ENCODE measurements at places on chromosomes 5 and 9.

DNA sequence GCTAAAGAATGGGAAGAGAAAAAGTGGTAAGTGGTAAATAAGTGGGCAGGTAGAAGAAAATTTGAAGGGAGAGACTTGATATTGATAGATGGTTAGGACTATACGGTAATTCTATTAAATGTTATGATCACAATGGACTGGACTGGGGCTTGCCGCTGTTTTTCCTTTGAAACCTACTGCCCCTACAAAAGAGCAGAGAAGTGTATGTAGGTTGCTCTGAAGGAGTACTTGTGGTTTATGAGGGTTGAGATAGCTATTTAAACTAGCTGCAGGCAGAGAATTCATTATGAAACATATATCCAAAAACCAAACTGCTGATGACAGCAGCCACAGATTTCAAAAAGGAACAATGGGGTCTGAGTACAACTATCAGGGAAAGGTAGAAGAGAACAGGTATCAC, 16.8 kb upstream of the HK3 start:
- no peak for DNase-seq

- DNase-seq = no peak
These were observed 366.9 kb upstream of the ZNF608 start for GRCh38 chr5:125113328-125113727.

- DNase-seq = no peak
These were observed 69.7 kb upstream of the TAF11L2 start for GRCh38 chr5:17428176-17428800.

DNA sequence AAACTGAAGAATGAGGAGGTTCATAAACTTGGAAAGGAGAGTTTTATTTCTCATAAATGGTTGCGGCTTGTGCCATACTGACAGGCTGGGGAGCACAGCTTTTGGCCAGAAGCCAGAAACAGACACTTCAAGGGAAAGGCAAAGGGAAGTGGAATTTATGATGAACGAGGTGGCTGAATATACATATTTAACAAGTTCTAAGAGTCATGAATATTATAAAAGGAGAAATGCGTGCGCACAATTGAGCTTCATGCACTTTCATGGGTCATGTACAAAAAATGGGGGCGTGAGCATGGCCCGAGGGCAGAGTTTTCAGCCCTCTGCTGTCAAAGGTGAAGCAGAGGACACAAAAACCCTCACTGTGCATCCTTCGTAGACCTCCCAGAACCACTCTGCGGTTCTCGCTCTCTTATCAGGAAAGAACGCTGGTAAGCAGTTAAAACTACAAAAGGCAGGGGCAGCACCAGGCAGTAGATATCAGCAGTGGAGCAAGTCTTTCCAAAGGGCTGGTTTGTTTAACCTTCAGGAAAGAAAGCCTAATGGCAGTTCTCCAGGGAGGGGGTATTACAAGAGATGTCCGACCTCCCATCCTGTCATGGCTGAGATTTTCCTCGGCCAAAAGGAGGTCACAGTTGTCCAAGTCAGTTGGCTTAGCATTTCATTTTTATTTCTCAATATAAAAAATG, 29.0 kb downstream of the AUH start:
- no peak for DNase-seq

DNA sequence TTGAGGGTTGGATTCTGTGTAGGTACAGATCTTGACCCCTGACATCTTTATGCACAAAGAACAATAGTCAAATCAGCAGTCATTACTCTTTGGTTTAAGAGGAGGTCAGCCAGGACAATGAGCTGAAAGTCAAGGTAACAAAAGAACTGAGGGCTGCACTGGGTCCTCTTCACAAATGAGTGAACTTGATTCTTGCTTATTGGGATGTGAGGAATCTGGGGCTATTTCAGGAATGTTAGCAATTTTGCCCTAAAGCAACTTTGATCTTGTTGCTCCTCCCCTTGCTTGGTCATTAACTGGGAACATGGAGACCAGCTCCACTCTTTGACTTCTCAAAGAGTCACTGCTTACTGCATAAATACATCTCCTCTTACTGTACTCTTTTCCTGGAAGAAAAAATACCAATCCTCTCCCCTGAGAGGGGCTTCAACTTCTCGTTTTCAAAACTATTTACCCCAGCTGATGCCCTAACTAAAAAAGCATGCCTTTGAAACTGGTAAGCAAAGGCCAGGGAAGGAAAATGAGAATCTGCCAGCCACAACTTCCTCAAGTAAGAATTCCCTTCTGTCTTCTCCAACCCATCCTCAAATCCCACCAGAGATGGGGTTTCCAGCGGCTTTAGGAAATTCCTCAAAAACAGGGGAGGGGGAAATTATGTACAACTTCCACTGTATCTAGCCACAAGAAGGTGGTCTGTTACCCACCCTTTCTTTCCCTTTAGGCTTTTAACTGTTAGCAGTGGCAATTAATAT, 368.3 kb downstream of the ENC1 start:
- DNase-seq = no peak

DNA sequence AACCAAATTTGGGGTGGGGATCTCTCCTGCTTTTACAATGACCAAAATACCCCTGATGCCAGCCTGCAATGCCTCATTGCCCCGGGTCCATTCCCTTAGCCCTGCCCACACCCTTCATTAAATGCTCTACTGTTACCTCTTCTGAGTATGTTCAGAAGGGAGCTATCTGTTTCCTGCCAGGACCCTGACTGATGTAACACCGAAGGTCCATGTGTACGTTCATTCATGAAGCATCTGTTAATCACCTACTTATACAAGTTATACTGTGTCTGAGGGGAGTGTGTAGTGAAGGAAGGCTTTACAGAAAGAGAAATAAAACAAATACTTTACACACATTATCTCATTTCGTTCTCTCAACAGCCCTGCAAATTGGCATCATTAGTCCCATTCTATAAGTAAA, 51.9 kb downstream of the ASTN2 start:
- DNase-seq = no peak

DNA sequence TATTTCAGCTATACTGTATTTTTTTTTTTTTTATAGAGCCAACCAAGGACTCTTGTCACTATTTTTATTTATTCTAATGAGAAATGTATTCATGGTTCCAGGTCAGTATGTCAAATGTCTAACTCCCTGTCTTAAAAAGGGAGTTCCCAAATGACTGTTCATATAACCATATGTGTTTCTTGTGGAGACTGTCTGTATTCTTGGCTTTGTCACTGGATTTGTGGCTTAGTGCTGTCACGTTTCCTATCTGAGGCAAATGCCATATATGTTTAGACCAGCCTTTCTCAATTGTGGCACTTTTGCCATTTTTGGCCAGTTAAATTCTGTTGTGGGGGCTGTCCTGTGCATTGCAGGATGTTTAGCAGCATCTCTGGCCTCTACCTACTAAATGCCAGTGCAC, 3.1 kb downstream of the GCNT1 start:
- no peak for DNase-seq

- no peak for DNase-seq
These were observed 104.8 kb upstream of the ERCC6L2 start for GRCh38 chr9:95770653-95771131.

- DNase-seq = no peak
These were observed 52.2 kb upstream of the ABCA1 start for GRCh38 chr9:104980039-104980654.

DNA sequence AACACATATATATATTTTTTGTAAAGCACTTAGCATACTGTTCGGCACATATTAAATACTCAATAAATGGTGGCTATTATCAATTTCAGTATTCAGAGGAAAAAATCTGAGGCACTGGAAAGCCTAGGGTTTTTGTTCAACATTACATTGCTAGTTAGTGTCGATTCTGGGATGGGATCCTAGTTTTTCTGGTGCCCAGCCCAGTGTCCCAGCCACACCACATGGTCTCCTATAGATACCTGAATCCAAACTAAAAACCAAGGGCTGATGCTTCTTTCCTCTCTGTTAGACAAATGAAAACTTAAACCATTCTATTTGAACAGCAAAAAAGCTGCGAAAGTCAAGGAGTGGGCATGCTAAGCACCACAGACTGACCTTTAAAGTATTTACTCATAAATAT, 810.7 kb upstream of the DMAC1 start:
- no peak for DNase-seq

DNA sequence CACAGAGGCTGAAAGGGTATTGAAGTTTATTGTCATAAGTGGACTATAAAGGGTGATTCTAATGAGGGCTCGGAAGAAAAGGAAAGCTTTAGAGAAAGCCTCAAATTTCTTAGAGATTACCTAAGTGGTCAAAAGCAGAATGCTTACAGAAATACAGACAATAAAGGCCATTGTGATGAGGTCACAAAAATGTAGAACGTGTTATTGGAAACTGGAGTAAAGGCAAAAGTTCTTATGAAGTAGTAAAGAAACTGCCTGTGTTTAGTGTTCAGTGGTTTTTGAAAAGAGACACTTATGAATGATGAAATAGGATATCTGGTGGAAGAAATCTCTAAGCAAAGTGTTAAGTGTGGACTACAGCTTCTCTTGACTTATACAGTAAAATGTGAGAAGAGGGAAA, 726.9 kb downstream of the DNAH5 start:
- DNase-seq = no peak

DNA sequence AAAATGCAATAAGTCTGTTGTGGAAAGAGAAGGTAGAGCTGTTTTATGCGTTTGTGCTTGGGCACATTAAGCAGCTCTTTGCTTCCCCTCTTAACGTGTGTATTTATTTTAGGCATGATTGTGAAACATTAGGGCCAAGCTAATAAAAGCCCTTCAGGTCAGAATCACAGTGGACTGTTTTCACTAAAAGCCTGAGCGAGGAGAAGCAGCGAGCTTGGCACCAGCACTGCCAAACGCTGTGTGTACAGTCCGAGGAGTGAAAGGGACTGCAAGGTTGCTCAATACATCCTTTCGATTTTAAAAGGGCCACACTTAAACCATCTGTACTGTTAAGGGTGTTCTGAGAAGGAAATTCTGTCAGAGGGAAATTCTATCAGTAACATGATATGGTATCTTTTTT, 107.2 kb upstream of the CKMT2 start:
- DNase-seq = no peak
